Peyer's patch (tissue), 4 donors: ENCODE measurements at places on chromosomes 5 and 9. TPM values are rescaled to one million over a fixed set of nuclear protein-coding genes. Genes with fewer than 3 reads are reported as not detected.

- no peak for DNase-seq
Observed at GRCh38 chr5:86671536-86671935, 53.8 kb downstream of the COX7C start.

DNA sequence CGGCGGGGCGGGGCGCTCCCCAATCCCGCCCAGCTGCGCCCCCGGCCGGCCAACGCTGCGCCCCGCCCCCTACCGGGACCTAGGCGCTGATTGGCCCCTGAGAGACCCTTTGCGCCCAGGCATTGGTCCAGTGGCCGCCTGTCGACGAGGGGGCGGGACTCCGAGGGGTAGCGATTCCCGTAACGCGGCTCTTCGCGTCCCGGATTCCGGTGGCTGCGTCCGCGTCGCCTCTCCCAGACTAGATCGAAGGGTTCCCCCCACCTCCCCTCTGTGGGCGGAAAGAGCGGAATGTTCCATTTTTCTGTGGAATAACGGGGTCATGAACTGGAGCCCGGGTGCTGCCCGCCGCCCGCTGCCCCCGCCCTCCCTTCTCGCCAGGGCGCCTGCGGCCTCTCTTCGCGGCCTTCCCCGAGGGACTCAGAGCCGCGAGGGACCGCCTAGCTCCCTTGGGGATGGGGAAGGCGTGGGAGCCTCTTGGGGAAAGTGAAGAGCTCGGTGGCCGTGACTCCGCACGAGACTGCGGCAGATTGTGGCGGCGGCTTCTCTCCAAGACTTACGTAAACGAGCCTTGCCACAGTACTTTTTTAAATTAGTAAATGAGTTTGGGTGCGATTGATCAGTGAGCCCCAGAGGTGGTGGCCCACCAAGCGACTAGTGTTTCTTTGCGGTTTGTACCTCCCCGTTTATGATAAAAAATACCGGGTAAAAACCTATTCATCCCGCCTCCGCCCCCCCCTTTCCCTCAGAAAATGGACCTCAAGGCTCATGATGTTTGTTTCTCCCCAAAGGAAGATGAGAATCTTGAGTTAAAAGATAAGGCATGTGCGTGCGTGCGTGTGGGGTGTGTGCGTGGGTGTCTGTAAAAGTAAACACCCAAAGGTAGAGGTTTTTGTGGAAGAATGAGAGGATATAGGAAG lies 493 bp upstream of the IL6ST start:
- peak; percentile 98 for DNase-seq

DNA sequence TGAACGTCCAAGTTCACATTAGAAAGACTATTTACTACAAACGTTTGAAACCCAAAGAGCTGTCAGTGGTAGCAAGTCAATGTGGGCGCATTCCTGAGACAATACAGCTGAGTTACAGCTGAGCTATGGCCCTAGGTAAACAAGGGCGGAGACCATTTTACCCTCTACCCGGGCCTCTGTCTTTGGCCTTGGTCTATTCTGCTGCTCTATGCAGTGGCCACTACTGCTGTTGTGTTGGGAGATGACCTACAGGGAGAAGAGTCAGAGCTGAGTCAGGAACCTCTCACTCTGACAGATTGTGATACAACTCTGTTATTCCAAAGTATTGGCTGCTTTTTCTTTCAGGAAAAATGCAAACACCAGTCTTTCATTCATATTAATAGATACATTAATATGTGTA lies 700.6 kb downstream of the SEMA5A start:
- DNase-seq = no peak

DNA sequence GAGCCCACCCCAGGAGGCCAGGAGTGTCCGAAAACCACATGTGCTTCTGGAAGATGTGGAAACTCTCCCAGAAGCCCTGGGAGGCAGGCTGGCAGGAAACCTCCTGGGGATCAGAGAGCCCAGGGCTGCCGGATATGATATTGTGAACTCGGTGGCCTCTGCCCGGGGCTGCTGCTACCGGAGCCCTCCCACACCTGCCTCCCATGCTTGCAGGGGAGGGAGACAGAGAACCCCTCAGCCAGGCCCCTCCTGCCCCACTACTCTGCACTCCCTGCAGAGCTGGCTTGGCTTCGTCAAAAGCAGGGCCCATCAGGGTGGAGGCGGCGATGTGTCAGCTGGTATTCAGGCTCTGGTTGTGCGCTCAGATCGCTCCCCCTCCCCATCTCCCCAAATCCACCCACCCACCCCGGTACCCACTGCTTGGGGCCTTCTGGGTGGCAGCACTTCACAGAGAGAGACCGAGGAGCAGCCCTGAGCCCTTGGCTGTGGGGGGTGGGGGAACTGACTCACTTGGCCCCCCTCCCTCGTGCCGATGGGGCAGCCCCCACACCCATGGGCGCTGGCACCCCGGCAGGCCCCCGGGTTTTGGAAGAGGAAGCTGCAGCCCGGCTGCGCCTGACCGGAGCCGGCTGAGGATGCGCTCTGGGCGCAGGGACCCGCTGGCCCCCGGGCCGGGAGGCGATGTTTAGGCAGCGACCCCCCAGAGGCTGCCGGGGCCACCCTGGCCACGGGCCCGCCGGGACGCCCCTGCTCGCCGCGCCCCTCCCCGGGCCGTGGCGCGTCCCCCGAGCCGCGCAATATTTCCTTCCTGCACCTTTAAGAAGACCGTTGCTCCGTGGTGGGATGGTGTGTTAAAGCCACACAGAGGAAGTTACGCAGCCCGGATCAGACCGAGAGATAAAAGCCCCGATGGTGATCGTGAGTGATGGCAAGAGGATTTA lies 786 bp upstream of the NTNG2 start:
- DNase-seq = peak; percentile 75

DNA sequence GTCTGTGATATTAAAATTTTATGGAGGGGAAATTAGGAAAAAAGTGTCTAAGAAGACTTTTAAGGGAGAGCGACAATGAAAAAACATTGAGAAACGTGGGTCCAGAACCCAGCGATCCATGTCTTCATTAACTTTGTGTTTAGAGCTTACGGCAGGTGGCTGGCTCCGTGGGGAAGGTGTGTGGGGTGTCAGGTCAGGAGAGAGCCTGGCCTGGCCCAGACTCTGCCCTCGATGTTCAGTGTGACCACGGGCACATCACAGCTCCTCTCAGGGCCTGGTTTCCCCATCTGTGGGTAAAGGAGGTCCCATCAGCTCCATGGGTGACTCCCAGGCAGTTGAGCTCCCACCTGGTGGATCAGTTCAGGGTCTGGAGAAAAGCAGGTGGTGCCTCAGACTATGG lies 22.1 kb downstream of the DAB2IP start:
- no peak for DNase-seq

DNA sequence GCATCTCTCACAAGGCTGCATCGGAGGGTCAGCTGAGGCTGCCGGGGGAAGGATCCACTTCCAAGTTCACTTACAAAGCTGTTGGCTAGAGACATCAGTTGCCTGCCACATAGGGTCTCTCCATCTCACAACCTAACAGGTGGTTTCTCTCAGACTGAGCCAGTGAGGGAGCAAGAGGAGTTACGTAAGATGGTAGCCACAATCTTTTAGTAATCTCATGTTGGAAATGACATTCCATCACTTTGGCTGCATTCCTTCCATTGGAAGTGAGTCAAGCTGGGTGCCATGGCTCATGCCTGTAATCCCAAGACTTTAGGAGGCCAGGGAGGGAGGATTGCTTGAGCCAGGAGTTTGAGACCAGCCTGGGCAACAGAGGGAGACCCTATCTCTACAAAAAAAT lies 7.4 kb upstream of the GRK6 start:
- DNase-seq = no peak

PKD2L2 gene
- not detected for total RNA-seq

PCA3 gene
- total RNA-seq = 0.40 TPM

TEX48 gene
- not detected for total RNA-seq

CDC14B gene
- total RNA-seq = 35.7 TPM
